ENCODE measurements at places on chromosomes 5 and 9. TPM values are rescaled to one million over a fixed set of nuclear protein-coding genes. Genes with fewer than 3 reads are reported as not detected.

EGFL7 gene
- total RNA-seq: 302 TPM

FGD3 gene
- total RNA-seq: 21.6 TPM

PTGES gene
- 2.1 TPM for total RNA-seq

PCDHGA2 gene
- 2.5 TPM for total RNA-seq

- H3K4me3 ChIP-seq: no peak overlapping the region
- H3K4me1 ChIP-seq: peaks cover 6% of the 10 kb centered on the region
- H3K36me3 ChIP-seq: no peaks in the 10 kb centered on the region
- H3K27me3 ChIP-seq: peaks cover 3% of the 10 kb centered on the region
- H3K27ac ChIP-seq: no peak overlapping the region
These were observed 68.2 kb downstream of the EBF1 start for GRCh38 chr5:159031513-159031912.

DNA sequence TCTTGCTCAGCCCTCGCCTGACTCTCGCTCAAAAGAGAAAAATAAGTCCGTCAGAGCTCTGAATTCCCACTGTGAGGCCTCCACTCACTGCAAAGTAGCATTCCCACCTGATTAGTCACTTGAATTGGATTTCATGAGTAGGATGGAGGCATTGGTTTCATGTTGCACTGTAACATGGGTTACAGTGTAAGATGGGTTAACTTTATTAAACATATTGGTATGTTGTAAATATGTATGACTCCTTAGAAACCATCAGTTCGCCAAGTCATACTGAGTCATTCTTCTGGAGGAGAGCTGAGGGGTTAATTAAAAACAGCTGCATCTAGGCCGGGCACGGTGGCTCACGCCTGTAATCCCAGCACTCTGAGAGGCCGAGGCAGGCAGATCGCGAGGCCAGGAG, 93.8 kb upstream of the BNC2 start:
- H3K27ac ChIP-seq: no peak overlapping the region
- no peaks in the 10 kb centered on the region for H3K36me3 ChIP-seq
- H3K27me3 ChIP-seq: no peaks in the 10 kb centered on the region
- H3K4me1 ChIP-seq: no peaks in the 10 kb centered on the region
- DNase-seq: no peak

DNA sequence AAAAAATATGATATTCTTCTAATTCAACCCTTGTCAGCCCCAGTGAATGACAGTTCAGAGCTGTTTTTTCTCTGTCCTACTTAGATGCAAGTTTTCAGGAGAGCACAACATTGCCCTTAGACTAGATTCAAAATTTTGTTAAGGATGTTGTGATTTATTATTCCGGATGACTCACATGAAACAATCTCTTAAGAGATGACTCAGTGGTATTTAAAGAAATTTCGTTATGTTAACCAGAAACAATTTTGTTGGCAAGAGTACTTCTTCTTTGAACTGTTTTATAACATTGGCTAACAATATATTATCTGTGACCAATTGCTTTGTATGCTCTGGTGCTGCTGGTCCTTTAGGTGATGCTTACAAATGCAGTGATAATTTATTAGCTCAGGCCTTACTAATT, 132.0 kb downstream of the IZUMO3 start:
- H3K27me3 ChIP-seq: no peaks in the 10 kb centered on the region
- no peak overlapping the region for H3K27ac ChIP-seq
- no peaks in the 10 kb centered on the region for H3K4me1 ChIP-seq
- no peaks in the 10 kb centered on the region for H3K36me3 ChIP-seq

GRCh38 chr5:2740051-2740875, 11.2 kb downstream of the IRX2 start:
- H3K27me3 ChIP-seq: peaks cover 62% of the 10 kb centered on the region
- peak overlapping the region; percentile 50 for H3K4me3 ChIP-seq
- peak; percentile 73 for DNase-seq
- no peaks in the 10 kb centered on the region for H3K36me3 ChIP-seq

DNA sequence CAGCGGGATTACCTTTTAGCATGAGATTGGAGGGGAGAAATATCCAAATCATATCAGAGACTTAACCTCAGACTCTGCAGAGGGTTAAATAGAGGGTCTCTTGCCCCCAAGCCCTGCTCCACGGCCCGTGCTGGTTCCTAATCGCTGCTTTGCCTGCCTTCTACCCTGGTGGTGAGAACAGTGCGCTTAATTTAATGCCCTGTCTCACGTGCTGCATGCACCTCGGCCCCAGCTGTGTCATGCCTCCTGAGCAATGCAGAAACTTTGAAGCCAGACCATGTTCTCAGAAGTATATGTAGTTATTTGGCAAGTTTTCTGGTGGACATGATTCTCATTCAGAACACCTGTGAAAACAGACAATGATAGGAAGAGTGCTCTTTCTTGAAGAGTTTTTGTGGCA, 1.4 kb downstream of the OTULIN start:
- H3K4me1 ChIP-seq: peaks cover 39% of the 10 kb centered on the region
- H3K36me3 ChIP-seq: no peaks in the 10 kb centered on the region
- H3K27ac ChIP-seq: no peak overlapping the region
- no peaks in the 10 kb centered on the region for H3K27me3 ChIP-seq
- peak overlapping the region; percentile 70 for H3K4me3 ChIP-seq

DNA sequence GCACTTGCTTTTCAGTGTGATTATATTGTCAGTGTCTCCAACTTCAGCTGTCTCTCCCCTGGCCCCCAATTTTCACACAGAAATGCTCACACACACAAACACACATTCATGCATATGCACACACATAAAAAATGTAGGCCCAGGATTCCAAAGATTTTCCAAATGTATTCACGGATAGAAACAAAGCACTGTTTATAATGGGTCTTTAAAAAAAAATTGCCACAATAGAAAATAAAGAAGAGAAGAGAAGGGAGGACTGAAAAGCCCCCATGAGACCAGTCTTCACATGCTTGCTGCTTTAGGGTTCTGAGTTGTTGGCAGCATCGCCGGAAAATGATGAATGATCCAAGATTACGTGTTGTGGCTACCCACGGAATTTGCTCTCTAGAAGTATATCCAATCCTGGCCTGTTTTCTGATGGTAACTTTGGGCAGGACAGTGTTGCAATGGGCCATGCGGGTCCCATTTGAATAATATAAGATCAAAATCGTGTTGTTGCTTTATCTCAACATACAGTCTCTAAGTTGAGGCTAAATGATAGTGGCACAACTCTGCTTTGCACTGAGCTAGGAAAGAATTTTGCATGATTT, 36.2 kb upstream of the ACO1 start:
- no peak overlapping the region for H3K27ac ChIP-seq
- no peaks in the 10 kb centered on the region for H3K4me1 ChIP-seq
- no peak for DNase-seq
- no peak overlapping the region for H3K4me3 ChIP-seq
- H3K36me3 ChIP-seq: no peaks in the 10 kb centered on the region

GRCh38 chr9:87518702-87519335, 21.2 kb downstream of the DAPK1 start:
- H3K4me1 ChIP-seq: peaks cover 57% of the 10 kb centered on the region
- H3K36me3 ChIP-seq: no peaks in the 10 kb centered on the region
- no peak for DNase-seq

- H3K4me3 ChIP-seq: no peak overlapping the region
- no peaks in the 10 kb centered on the region for H3K36me3 ChIP-seq
- no peak overlapping the region for H3K27ac ChIP-seq
These were observed 13.0 kb downstream of the RGS3 start for GRCh38 chr9:113476511-113476916.

- no peak for DNase-seq
- H3K4me1 ChIP-seq: peaks cover 2% of the 10 kb centered on the region
- H3K4me3 ChIP-seq: no peak overlapping the region
- no peaks in the 10 kb centered on the region for H3K36me3 ChIP-seq
- no peaks in the 10 kb centered on the region for H3K27me3 ChIP-seq
These were observed 350.5 kb downstream of the ZNF608 start for GRCh38 chr5:124395926-124396325.

DNA sequence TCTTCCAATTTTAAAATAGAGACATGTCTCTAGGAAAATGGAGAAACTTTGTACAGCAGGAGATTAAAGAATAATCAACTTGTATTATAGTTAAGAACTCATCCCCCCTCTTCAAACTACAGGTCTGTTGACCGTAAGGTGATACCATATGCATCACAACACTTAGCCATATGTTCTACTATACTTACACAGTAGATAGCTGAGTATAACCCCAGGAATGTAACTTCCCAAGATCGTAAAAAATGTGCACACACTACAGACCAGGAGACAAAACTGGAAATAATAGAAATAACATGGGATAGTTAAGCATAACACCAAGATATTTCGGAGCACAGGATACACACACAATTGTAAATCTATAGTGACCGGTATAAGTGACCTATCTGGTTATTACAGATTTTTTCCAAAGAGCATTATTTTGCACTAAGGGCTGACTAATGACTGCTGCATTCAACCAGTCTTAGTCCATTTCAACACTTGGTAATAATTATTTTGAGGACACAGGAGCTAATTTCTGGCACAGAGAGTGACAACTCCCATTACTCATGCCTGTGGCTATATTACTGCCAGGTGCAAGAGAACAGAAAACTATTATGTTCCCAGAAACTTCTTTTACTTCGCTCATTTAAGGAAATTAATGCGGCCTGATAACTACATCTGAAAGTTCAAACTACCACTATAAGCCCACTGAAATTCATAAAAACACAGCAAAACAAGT, 15.4 kb upstream of the ZNF622 start:
- no peak overlapping the region for H3K27ac ChIP-seq
- no peaks in the 10 kb centered on the region for H3K36me3 ChIP-seq
- no peaks in the 10 kb centered on the region for H3K4me1 ChIP-seq

- H3K27ac ChIP-seq: no peak overlapping the region
- DNase-seq: no peak
- H3K36me3 ChIP-seq: no peaks in the 10 kb centered on the region
- H3K4me3 ChIP-seq: no peak overlapping the region
- no peaks in the 10 kb centered on the region for H3K27me3 ChIP-seq
These were observed 937.3 kb upstream of the ARRDC3 start for GRCh38 chr5:92320446-92320845.

DNA sequence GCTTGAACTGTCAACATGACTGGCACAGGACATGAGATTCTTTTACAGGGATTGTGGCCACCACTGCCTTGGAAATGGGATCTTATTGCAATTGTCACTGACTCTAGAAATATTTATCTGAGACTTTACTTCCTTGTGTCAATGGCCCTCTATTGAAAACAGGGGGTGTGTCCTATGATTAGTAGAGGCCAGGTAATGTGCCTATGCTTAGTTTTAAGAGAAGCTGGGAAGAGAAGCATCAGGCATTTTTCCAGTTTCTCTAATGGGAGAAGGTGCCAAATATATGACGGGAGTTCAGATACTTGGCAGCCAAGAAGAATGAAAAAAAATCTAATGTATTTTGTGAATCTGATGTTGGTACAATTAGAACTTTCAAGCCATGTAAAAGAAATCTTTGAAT, 73.9 kb upstream of the VCAN start:
- no peaks in the 10 kb centered on the region for H3K27me3 ChIP-seq
- no peaks in the 10 kb centered on the region for H3K4me1 ChIP-seq
- H3K27ac ChIP-seq: no peak overlapping the region

DNA sequence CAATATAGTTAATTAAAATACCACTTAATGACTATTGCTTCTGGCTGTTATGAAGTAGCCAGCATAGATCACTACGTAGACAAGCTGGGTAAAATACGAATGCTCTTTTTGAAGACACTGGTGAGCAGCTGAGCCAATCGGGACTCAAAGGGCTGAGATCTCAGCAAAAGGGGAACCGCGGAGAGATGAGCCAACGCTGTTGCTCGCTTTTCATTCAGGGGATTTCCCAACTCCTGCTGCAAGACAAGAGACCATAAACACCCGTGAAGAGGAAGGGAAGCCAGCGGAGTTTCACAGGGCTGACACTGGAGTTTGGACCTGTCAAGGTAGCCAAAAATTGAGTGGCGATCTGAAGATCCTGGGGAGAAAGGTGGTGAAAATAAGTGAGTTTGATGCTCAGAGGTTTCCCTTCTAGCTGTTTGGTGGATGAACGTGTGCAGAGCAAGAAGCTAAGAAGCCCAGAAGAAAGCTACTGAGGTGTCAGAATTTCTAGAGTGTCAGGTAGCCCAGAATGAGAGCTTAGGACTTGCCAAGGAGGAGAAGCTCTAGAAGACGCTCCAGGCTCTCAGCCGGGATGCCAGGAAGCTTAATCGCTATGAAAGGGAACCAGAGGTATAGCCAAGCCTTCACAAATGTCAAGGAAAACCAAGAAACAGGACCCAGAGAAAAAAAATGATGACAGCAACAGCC, 79.6 kb upstream of the RNU6ATAC start:
- H3K27ac ChIP-seq: no peak overlapping the region
- peaks cover 4% of the 10 kb centered on the region for H3K4me1 ChIP-seq
- no peaks in the 10 kb centered on the region for H3K27me3 ChIP-seq
- H3K4me3 ChIP-seq: no peak overlapping the region
- DNase-seq: no peak

DNA sequence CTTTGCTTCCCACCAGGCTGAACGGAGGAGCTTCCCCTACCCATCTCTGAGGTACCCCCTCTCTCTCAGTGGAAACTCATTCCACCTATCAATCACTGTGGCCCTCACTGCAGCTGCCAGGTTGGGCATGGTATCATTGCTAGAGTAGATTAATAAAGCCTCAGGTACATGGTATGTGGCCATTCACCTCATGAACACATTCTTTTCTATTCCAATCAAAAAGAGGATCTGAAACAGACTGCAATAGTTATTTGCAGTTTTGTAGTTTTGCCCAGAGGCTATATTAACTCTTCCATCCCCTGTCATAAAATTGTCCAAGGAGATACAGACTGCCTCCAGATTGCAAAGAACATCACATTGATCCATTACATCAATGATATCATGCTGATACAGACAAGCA, 85.8 kb upstream of the MVB12B start:
- H3K27me3 ChIP-seq: no peaks in the 10 kb centered on the region
- H3K27ac ChIP-seq: no peak overlapping the region
- H3K36me3 ChIP-seq: no peaks in the 10 kb centered on the region
- H3K4me3 ChIP-seq: no peak overlapping the region
- no peak for DNase-seq
- no peaks in the 10 kb centered on the region for H3K4me1 ChIP-seq

DNA sequence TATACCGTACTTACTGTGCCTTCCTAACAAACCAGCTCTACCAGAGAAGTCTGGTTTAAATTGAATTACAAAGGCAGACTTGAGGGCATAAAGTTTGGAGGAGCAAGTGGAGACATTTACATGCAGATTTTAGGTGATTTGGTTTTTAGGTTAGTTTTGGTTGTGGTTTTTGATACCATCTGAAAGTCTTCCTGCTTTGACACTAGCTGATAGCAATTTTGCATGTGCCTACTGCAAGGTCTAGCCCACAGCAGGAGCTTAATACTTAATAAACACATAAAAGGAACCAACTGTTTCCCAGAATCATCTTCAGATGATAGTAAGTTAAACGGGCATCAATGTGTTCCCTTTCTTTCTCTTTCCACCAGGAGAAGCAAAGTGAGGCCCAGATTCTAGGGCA, 3.4 kb upstream of the ESM1 start:
- no peak overlapping the region for H3K27ac ChIP-seq
- H3K27me3 ChIP-seq: peaks cover 14% of the 10 kb centered on the region
- H3K36me3 ChIP-seq: no peaks in the 10 kb centered on the region
- H3K4me1 ChIP-seq: peaks cover 7% of the 10 kb centered on the region
- DNase-seq: no peak

DNA sequence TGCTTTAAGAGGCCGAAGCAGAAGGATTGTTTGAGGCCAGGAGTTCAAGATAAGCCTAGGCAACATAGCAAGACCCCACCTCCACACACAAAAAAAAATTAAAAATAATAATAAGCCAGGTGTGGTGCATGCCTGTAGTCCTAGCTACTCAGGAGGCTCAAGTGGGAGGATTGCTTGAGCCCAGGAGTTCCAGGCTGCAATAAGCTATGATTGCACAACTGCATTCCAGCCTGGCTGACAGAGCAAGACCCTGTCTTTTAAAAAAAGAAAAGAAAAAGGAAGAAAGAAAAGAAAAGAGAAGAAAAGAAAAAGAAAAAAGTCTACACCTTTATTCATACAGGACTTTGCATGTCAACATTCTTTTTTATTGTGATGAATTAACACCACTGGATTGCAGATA, 2125.8 kb downstream of the MAT2B start:
- H3K27ac ChIP-seq: no peak overlapping the region
- no peaks in the 10 kb centered on the region for H3K27me3 ChIP-seq
- no peaks in the 10 kb centered on the region for H3K36me3 ChIP-seq
- H3K4me3 ChIP-seq: no peak overlapping the region
- no peaks in the 10 kb centered on the region for H3K4me1 ChIP-seq
